ENCODE measurements at places on chromosomes 11 and 22. TPM values are rescaled to one million over a fixed set of nuclear protein-coding genes. Genes with fewer than 3 reads are reported as not detected.

The OR10G7 gene
- total RNA-seq = not detected

DNA sequence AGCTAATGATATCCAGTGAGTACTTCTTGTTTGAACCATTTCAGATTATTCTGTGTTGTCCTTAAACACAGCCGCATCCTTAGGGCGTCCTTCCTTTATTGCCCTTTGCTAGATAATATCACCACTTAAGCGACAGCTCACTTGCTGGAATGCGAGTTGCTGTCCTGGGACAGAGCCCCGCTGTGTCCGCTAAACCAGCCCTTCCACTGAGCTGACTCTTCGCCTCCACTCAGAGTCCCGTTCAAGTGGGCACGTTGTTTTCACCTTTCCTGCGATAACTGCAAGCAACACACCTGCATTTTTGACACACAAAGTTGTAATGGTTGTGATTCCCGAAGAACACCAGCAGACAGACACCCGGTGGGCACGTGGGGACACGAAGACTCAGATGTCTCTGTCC lies 140.0 kb downstream of the TBC1D22A start:
- DNase-seq = no peak
- no peaks in the 10 kb centered on the region for H3K27me3 ChIP-seq
- H3K27ac ChIP-seq = no peak overlapping the region
- H3K4me1 ChIP-seq = no peaks in the 10 kb centered on the region
- no peaks in the 10 kb centered on the region for H3K36me3 ChIP-seq

GRCh38 chr11:126405906-126406305 lies 50.4 kb downstream of the ST3GAL4 start:
- no peaks in the 10 kb centered on the region for H3K27me3 ChIP-seq
- no peak for DNase-seq
- no peaks in the 10 kb centered on the region for H3K36me3 ChIP-seq
- H3K4me1 ChIP-seq = peaks cover 8% of the 10 kb centered on the region

GRCh38 chr11:34134765-34135164 lies 29.3 kb downstream of the NAT10 start:
- DNase-seq = no peak
- H3K4me3 ChIP-seq = no peak overlapping the region
- no peaks in the 10 kb centered on the region for H3K4me1 ChIP-seq
- H3K27ac ChIP-seq = no peak overlapping the region
- no peaks in the 10 kb centered on the region for H3K27me3 ChIP-seq

- no peak overlapping the region for H3K4me3 ChIP-seq
- no peaks in the 10 kb centered on the region for H3K4me1 ChIP-seq
- no peak overlapping the region for H3K27ac ChIP-seq
- no peaks in the 10 kb centered on the region for H3K27me3 ChIP-seq
- H3K36me3 ChIP-seq = no peaks in the 10 kb centered on the region
Observed at GRCh38 chr11:127890030-127890615, 697.2 kb downstream of the ETS1 start.

The LDHAL6A gene
- not detected for total RNA-seq

- peaks cover 2% of the 10 kb centered on the region for H3K4me1 ChIP-seq
- DNase-seq = no peak
- no peak overlapping the region for H3K27ac ChIP-seq
- peaks cover 7% of the 10 kb centered on the region for H3K27me3 ChIP-seq
Observed at GRCh38 chr11:43547889-43548381, 132.6 kb upstream of the HSD17B12 start.
